ENCODE measurements at places on chromosomes 6 and 20. TPM values are rescaled to one million over a fixed set of nuclear protein-coding genes. Genes with fewer than 3 reads are reported as not detected.

ULBP2 gene
- total RNA-seq, result 0.69 TPM

SIM1 gene
- total RNA-seq, result not detected

SLC52A3 gene
- total RNA-seq, result 6.4 TPM

TMEM14C gene
- 159 TPM for total RNA-seq

TAF4 gene
- total RNA-seq, result 21.0 TPM

CST2 gene
- total RNA-seq, result not detected

ZNF292 gene
- 38.2 TPM for total RNA-seq

NAPB gene
- 5.8 TPM for total RNA-seq

CEP85L gene
- 6.7 TPM for total RNA-seq

KIAA1586 gene
- 21.2 TPM for total RNA-seq

MATN4 gene
- 0.15 TPM for total RNA-seq

CDSN gene
- not detected for total RNA-seq

HS3ST5 gene
- 0.05 TPM for total RNA-seq

SEC63 gene
- 172 TPM for total RNA-seq

SYCP2L gene
- total RNA-seq, result 2.4 TPM

MAP3K5 gene
- 8.1 TPM for total RNA-seq

KHDC1 gene
- total RNA-seq, result 9.6 TPM

PRR18 gene
- total RNA-seq, result 0.23 TPM

NOX3 gene
- not detected for total RNA-seq

SFT2D1 gene
- total RNA-seq, result 54.1 TPM

TSBP1 gene
- total RNA-seq, result not detected

IDH3B gene
- 135 TPM for total RNA-seq

BEND6 gene
- 8.0 TPM for total RNA-seq

HFE gene
- total RNA-seq, result 12.1 TPM

NTSR1 gene
- total RNA-seq, result 44.1 TPM

ANKRD66 gene
- not detected for total RNA-seq

FILIP1 gene
- total RNA-seq, result 0.26 TPM

HLA-DMA gene
- 2.8 TPM for total RNA-seq

ROS1 gene
- total RNA-seq, result 0.10 TPM

BNIP5 gene
- not detected for total RNA-seq

KIF6 gene
- total RNA-seq, result not detected

ZSCAN23 gene
- total RNA-seq, result 1.6 TPM

LY6G6C gene
- 0.23 TPM for total RNA-seq

MLIP gene
- total RNA-seq, result not detected

RSPH9 gene
- total RNA-seq, result 0.28 TPM

BMP2 gene
- 0.23 TPM for total RNA-seq

SAMD10 gene
- 8.8 TPM for total RNA-seq

FAM83B gene
- not detected for total RNA-seq

NFS1 gene
- total RNA-seq, result 44.9 TPM

B3GALT4 gene
- 6.0 TPM for total RNA-seq

PTGIS gene
- 4.4 TPM for total RNA-seq

FRS3 gene
- 3.0 TPM for total RNA-seq

RBBP9 gene
- total RNA-seq, result 11.1 TPM

SLC13A3 gene
- 0.31 TPM for total RNA-seq

BPIFB1 gene
- 0.10 TPM for total RNA-seq

HLA-DMB gene
- 0.44 TPM for total RNA-seq

BFSP1 gene
- total RNA-seq, result 6.9 TPM

ZSCAN26 gene
- total RNA-seq, result 6.6 TPM

TRIM38 gene
- 4.4 TPM for total RNA-seq

UCKL1 gene
- total RNA-seq, result 47.4 TPM
